Stimulated activated CD4-positive, alpha-beta T cell treated with anti-CD3 and anti-CD28 coated beads, Interleukin-1b, Interleukin-23, amount 100 ng/mL, for 4 hours (primary cell): ENCODE measurements at places on chromosomes 13 and 19.

DNA sequence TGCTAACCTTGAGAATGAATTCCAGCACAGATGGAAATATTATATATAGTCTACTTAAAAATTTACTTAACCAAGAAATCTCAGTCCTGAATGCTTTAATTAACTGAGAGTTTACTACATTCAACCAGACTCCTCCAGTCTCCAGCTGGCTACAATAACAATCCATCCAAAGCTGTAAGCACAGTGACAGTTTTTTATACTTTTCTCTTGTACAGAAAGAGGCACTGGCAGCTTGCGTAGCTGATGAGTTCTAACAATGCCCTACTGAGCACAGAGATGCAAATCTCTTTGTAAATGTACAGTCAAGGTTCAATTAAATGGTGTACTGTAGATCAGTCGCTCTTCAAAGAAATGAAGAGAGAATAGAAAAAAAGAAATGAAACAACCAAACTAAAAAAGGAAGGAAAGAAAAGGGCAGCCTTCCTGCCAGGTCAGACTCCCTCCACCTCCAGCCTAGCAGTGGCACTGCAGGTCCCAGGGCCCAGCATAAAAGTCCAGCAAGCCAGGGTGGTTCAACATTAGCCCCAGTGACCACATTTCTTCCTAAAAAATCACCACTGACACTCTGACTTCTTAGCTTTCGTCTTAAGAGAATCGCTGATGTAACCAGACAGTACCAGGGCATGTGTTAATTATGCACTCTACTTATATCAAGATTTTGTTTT is 88.4 kb downstream of the SACS start:
- no peak for DNase-seq

DNA sequence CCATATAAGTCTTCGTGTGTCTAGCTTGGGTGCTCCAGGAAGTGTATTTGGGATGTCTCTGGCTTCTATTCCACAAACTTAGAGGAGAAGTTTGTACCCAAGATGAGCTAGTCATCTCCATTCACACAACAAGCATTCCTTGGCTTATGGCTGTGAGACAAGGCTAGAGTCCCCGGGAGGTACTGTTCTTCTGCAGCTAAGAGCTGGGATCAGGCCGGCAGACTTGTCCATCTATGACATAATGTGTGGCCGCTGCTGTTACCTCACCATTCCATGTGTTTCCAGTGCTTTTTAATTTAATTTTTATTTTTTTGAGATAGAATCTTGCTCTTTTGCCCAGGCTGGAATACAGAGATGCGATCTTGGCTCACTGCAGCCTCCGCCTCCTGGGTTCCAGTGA is 20.7 kb downstream of the GATAD2A start:
- no peak for DNase-seq

GRCh38 chr13:36559375-36559774 is 114.4 kb upstream of the SERTM1 start:
- DNase-seq: no peak

GRCh38 chr13:46598140-46598819 is 45.3 kb downstream of the LRCH1 start:
- DNase-seq: no peak

DNA sequence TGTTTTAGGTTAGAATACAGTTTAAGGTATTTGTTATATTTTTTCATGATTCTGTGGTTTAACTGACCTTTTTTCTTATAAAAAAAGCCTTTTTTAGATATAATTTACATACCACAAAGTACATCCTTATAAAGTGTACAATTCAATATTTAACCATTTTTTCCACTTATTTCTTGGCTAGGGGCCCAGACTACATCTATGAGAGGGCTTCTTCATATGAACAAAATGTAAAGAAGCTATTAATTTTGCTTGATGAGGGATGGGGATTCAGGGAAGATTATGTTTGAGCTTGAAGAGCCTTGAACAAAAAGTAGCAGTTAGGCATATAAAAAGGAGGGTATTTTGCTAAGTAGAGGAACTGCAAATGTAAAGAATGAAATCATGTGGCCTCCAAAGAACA is 2.2 kb downstream of the CCDC122 start:
- no peak for DNase-seq

- DNase-seq: no peak
Measured at GRCh38 chr13:23087880-23088279, 92.9 kb upstream of the SGCG start.

- DNase-seq: no peak
Measured at GRCh38 chr13:101490406-101491015, 38.0 kb downstream of the ITGBL1 start.

DNA sequence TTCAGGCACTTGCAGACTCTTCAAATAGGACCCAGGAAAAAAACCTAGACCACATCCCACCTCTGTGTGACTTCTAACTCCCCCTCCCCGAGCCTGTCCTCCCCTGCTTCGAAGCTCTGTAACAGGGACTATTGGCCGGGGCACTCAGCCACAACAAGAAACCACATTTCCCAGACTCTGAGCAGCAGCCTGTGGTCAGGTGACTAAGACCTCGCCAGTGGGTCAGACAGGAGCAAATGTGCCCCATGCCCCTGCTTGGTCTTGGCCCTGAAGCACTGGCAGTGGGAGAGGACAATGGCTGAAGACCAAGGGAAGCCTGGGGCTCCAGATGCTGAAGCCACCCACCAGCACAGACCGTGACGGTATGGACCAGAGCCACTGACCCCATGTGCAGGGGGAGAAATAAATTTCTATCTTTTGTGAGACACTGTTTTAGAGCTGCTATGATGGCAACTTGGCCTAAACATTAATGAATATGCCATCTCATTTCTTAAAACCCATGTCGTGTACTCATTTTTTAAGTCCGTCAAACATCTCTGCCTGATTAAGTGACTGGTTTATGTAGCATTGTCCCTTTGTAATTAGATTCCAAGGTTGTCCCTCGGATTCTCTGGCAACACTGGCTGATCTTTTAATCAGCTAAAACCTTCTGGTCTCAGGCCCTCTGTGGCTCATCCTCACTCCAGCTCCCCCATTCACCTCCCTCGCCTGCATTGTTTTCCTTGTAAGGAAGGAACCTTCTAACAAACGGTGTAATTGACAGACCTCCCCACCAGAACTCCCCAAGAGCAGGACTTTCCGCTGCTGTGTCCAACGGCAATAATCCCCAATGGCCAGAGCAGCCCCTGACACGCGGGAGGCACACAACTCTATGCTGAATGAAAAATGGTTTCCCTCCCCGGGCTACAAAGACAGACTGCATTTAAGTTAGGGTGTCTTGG is 98.4 kb downstream of the STK24 start:
- DNase-seq: no peak

DNA sequence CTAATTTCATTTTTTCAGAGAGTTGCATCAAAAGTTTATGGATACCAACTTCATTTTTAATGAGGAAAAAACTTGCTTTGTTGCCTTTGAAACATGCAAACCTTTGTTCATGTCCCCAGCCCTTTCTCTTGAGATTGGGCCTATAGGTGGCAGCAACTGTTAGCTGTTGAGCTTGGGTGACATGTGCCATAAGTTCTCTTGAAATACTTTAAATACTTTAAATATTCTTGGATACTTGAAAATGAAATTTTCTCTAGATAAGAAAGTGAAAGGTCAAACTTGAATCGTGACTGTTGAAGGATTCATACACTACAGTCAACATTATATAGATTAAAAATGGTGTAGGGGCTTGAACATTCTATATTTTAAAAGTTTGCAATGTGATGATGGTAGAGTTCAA is 294.9 kb downstream of the NDFIP2 start:
- no peak for DNase-seq

DNA sequence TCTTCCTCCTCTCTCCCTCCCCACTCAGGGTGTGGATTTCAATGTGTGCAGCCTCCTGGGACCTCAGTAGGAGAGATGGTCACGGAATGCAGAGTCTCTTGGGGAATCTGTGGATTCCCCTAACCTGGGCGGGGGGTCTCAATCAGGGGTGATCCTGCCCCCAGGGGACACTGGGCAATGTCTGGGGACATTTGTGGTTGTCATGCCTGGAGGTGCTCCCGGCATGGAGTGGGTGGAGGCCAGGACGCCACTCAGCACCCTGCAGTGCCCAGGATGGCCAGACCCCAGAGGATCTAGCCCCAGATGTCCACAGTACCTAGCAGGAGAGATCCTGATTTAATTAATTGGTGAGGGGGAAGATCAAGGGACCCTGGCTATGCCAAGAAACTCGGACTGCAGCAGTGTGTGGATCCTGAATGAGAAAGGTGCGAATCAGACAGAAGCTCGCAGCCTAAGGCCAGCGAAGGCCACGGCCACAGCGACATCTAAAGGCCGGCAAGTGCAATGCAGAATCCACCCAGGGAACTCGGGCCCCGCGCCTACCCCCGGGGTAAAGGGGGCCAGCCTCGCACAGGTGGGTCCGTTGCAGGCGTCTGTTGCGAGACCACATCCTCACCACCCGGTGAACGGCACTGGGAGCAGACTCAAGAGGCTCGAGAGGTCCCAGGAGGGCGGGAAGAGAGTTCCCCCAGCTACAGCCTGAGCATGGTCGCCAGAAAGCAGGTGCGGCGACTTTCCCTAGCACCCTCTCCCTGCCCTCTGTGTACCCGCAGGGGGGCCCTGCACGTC is 88.8 kb downstream of the GNG7 start:
- peak; percentile 58 for DNase-seq

- DNase-seq: no peak
Measured at GRCh38 chr13:50548586-50548985, 294.9 kb downstream of the DLEU7 start.

- peak; percentile 45 for DNase-seq
Measured at GRCh38 chr19:33796164-33796875, at the start of gene KCTD15. KCTD15 (plus strand) TSS chr19:33796870; CDS start chr19:33800455, 3,585 bp downstream.

- DNase-seq: no peak
Measured at GRCh38 chr13:26839682-26840081, 79.1 kb upstream of the GPR12 start.

DNA sequence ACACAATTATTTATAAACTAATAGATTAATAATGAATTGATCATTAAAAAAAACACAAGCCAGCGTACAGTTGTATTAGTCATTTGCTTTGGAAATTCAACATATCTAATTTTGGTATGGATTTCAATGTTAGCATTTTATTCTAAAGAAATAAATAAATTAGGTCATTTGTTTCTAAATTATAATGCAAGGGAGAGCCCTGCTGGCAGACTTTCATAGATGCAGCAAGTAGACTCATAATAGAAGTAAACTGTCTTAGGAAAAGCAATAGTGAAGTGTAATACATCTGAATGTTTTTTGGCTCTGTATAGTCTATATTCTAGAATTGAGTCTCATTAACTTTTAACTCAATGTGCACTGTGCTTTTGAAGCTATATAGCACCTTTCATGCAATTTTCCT is 982.4 kb upstream of the MIR17HG start:
- no peak for DNase-seq

- DNase-seq: no peak
Measured at GRCh38 chr19:52231154-52231910, 38.1 kb upstream of the ZNF766 start.

DNA sequence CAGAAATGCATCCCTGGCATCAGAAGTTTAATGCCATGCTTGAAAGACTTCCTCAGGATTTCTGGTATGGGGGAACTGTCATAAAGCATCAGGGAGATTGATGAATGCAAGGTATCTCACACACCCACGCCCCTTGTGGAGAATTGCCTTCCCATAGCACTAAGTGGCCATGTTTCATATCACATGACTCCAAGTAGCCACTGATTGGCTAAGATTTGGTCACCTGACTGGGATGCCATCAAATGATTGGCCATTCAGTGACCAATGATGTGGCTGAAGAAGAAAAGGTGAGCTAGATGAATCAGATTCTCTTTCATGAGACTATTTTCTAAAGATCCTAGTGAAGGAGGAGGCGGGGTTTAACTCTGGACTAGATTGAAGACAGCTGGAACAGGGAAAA is 7.3 kb downstream of the KLK8 start:
- DNase-seq: no peak

- peak; percentile 73 for DNase-seq
Measured at GRCh38 chr19:12766051-12766521, 9.3 kb downstream of the HOOK2 start.

- DNase-seq: no peak
Measured at GRCh38 chr19:49920624-49921363, 8.2 kb upstream of the ATF5 start.

GRCh38 chr13:113393563-113394338 is 29.8 kb upstream of the GRTP1 start:
- peak; percentile 53 for DNase-seq

- no peak for DNase-seq
Measured at GRCh38 chr19:7582446-7582845, 13.2 kb upstream of the CAMSAP3 start.

DNA sequence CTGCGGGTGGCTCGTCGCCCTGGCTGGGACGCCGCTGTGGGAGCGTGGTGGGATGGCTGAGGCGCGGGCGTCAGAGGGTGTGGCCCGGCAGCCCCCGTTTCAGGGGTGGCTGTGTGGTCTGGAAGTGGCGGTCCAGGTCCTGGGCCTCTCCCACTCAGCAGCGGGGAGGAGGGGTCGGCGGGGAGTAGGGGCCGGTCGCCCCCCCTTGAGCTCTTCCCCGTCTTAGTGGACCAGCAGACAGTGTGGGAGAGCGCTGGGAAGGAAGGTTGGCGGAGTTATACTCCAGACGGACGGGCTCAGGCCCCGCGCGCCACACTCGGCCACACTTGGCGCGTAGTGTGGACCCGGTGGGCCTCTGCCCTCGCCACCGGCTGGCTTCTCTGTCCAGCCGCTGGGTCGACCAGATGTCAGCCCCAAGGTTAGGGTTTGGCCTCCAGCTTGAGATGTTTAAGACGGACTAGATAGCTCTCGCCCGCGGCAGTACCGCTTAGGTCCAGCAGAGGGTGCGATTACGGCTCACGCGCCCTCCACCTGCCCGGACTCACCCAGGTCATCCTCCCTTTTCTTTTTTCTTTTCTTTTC is 21.7 kb upstream of the ZNF429 start:
- peak; percentile 64 for DNase-seq
